ENCODE measurements at places on chromosomes 13 and 19.

- no peak for DNase-seq
Measured at GRCh38 chr19:588093-588740, 1.5 kb upstream of the HCN2 start.

DNA sequence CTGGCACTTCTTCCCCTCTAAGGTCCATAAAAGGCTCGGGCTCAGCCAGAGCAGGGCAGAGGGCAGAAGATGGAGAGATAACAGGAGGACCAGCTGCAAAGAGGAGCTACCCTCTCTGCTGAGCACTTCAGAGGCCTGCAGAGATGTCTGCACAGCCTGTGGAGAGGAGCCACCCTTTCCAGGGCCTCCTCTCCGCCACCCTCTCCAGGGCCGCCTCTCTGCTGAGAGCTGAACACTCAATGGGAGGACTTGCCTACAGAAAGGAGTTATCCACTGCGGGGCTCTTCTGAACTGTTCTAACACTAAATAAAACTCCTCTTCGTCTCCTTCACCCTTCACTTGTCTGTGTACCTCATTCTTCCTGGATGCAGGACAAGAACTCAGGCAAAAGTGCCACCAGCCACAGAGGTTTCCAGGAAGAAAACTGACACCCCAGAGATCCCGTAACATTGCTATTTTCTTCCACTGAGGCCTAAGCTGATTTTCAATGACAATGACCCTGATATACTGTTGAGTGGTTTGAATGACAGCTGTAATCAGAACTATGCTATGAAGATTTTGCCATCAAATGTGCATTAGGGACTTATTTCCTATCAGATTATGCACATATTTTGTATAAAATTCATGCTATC lies 16.2 kb upstream of the TSC22D1 start:
- DNase-seq, result no peak

- DNase-seq, result no peak
Measured at GRCh38 chr13:44159633-44160279, 213.9 kb upstream of the SERP2 start.

DNA sequence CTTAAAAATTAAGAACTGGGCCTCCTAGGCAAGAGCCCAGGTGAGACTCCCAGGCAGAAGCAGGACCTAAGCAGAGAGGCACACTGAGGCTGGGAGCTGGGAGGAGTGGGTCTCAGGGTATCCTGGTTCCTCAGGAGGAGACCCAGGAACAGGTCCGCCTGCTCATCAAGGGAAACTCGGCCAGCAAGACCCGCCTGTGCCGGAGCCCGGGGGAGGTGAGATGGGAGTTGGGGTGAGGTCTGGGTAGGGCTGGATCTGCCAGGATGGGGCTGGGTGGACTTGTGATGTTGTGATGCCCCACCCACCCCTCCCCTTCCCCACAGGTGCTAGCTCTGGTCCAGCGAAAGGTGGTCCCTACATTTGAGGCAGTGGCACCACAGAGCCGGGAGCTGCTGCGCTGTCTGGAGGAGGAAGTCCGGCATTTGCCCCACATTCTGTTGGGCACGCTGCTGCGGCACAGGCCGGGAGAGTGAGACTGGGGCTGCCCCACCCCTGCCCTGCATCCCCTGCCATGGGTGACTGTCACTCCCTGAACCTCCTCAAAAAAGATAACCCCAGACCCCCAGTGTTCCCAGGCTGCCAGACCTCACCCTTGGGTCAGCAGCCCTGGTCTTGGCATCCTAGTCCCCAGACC lies 6.9 kb downstream of the HAUS5 start:
- DNase-seq, result no peak

DNA sequence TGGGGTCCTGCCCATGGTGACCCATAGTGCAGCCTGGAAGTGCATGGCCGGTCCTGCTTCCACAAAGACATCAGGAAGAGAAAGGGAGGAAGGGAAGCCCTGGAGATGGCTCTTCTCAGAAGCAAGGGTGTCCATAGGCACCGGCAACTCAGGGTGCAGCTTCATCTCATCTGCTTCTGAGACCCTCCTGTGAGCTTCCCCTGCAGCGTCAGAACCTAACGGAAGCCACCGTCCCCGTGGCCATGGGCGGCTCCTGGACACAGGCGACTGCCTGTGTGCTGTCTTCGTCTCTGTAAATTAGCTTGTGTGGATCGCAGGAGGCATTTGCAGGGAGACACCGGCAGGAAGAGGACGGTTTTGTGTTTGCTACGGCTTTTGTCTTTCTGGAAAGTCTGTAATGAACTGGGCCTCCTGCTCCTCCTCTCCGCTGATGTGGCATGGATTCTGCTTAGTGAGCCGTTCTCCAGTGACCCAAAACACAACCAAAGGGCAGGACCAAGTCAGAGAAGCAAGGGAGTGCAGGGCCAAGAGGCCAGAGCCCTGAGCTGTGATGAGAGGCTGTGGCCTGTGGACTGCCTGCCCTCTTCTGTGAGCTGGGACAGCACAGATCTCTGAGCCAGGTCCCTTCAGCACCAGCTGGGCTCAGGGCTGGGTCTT lies 2.5 kb downstream of the ATP4B start:
- no peak for DNase-seq

DNA sequence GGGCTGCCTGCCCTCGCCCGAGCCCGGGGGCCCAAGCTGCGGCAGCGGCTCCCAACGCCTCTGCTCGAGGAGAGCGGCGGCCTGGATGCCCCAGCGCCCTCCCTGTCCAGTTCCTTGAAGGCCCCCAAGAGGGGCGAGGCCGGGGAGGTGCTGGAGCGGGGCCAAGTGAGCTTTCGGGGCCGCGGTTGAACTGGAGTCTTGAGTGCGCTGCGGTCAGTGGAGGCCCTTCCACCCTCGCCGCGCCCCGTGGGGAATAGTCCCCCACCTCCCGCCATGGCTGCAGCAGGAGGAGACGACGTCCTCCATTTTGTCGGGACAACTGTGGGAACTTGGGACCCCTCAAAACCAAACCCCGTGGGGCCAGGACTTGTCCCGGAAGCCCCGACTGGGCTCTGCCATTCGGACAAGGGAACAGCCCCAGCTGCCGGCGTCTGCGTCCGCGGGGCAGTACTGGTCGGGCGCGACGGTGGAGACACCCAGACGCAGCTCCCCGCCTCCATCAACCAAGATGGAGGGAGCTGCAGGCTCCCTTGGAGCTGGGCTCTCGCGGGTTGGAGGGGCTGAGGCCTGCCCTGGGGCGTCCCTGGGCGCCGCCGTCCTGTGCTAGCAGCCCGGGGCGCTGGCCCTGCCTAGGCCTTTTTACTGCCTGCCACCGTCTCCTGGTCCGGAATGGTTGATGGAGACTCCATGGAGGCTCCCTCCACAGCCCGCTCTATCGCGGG lies 736 bp upstream of the ZMYM5 start:
- DNase-seq, result no peak

GRCh38 chr19:10871711-10872545 lies 575 bp downstream of the CARM1 start:
- no peak for DNase-seq

DNA sequence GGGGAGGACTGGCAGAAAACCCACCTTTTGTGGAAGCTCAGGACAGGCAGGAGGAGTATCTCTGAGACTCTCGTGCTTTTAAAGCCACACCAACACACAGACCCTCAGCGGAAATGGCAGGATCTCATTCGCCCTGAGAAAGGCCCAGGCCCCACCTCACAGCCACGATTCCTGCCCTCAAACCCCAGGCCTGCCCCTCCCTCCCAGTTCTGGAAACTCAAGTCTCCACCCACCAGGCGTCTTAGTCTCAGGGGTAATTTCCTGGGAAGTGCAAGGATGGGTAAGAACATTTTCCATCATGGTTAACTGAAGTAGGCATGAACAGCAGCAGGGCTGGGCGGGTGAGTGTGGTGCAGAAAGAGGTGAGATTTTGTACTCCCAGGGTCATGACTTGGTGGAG lies 8.0 kb upstream of the PDE4C start:
- no peak for DNase-seq

DNA sequence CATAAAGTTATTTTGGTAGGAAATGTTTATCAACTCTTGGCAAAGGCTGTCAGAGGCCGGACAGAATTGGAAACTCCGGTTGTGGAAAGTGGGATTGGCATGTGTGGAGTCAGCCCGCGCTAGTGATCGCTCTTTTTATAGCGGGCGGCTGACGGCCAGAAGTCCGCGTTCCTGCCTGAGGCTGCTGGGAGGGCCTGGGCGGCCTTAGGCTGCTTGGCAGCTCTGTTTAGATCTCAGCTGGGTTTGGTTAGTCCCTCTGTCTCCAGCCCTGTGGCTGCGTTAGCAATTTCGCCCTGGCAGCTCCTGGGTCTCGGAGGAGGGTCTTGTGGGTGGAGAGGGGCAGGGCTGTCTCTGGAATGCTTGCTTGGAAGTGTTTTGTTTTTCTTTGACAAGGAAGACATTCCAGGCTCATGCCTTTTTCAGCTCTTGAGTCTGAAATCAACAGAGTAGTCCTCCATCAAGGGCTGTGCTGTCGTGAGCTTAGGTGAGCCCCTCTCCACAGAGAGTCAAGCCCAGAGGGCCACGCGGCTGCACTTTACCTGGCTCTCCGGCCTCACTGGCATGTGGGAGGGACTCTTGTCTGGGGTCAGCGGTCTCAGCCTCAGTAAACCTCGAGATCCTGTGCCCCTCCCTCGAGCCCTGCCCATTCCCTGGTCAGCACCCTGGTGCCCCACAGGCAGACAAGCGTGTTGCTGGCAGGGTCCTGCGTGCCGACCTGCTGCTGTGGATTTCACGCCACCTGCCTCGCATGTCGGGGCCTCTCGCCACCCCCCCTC lies 22.5 kb downstream of the DOT1L start:
- DNase-seq, result no peak

GRCh38 chr13:95122063-95122462 lies 179.2 kb downstream of the ABCC4 start:
- DNase-seq, result no peak

DNA sequence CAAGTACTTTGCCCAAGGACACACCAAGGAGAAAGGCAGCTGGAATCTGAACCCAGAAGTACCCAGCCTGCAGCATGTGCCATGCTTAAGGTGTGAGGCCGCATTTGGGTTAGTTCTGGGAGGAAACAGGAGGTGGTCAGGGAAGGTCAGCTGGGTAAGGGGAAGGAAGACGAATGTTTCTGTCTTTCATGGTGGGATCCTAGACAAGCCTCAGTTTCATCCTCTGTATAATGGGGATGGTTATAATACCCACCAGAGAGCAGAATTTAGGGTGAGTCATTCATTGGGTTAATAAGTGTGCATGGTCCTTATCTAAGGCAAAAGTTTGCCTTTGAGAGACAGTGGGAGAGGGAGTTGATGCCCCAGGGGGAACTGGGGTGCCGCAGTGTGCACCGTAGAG lies 3.6 kb downstream of the CCDC61 start:
- no peak for DNase-seq

- no peak for DNase-seq
Measured at GRCh38 chr13:40061466-40062450, 406.3 kb downstream of the COG6 start.

DNA sequence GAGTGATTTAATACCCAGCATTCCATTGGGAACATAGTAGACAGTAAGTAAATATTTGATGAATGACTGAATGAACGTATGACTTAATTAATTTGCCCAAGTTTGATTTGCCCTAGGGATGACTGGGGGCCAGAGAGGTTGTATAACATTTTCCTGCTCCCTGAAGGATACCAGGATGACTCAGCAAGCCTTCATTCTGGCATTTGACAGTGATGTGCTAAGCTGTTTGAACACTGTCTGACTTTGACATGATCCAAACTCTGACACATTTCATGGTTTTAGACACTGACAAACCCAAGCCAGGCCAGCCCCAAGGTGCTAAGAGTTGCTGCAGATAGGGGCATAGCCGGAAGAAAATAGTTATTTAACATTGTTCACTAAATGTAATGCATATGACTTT lies 53.4 kb upstream of the KLF12 start:
- DNase-seq, result no peak
